ENCODE measurements at places on chromosomes 12 and 14.

- DNase-seq: no peak
These were observed 27.5 kb downstream of the BCAT1 start for GRCh38 chr12:24921251-24922038.

- no peak for DNase-seq
These were observed 29.1 kb downstream of the LRRK2 start for GRCh38 chr12:40253936-40254335.

DNA sequence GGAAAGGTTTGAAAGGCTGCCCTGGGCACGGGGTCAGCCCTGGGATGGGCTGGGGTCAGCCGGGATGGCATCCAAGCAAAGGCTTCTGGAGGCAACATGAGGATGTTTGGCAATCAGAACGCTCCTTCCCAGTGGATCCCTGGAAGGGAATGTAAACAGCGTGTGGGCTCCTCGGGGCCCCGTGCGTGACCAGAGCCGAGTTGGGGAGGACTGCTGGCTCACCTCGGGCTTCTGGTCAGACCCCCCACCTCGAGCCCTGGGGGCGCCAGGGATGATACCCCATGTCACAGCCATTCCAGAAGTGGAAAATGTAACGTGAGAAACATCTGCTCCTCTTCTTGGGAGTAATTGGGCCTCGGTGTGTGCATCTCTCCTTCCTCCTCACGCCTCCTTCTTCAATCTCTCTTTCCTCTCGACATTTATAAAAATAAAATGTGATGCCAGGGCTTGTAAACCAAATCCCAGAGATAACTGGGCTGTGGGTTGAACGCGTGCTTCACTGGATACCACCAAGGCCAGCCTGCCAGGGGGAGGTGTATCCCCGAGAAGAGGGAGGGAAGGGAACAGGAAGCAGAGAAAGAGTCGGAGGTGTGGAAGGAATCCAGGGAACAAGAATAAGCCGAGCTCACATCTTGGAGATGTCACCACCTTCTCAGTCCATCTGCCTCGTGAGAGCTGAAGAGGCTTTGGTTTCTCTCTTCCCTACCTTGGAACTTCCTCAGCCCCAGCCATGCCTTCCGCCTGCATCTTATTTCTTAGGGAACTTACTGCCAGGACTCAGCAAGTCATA lies 144.8 kb downstream of the NUAK1 start:
- DNase-seq: no peak

DNA sequence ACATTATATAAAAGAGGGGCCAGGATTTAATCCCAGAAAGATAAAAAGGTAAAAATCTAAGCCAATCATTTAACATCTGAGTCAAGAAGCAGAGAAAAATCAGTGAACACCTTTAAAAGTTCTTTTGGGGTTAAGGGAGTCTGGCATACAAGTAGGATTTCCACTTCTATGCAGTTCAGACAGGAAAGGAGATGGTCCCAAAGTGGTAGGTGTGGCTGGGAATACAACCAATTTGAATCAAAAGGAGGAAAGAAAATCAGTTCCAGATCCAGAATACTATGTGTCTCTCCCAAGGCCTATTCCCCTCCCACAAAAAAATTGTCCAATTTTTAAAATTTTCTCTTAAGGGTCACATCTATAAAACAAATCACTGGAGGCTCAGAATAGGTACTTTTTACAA lies 167.4 kb downstream of the PHLDA1 start:
- DNase-seq: no peak

GRCh38 chr12:14845350-14845750 lies 2.0 kb upstream of the ART4 start:
- DNase-seq: no peak

- no peak for DNase-seq
These were observed 32.2 kb upstream of the BHLHE41 start for GRCh38 chr12:26157001-26157400.

GRCh38 chr12:69298947-69299346 lies 49.2 kb upstream of the LYZ start:
- no peak for DNase-seq

DNA sequence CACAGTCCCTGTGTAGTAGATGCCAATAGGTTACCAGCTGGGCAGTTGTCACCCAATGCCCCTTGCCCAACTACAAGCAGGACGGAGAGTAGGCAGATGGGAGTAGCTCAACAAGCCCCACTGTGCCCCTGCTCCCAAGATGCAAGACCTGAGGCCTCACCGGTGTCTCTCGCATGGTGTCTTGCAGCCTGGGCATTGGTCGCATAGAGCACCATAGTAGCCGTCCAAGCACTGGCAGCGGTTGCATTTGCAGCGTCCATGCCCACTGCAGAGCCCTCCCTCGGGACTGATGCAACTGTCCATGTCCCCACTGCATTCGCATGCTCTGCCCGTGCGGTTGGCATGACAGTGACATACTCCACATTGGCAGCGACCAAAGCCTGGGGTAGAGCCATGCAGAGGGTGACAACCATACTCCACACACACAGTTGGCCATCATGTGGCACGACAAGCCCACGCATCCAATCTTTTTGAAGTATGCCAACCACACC lies 11.9 kb upstream of the CSAD start:
- DNase-seq: no peak

DNA sequence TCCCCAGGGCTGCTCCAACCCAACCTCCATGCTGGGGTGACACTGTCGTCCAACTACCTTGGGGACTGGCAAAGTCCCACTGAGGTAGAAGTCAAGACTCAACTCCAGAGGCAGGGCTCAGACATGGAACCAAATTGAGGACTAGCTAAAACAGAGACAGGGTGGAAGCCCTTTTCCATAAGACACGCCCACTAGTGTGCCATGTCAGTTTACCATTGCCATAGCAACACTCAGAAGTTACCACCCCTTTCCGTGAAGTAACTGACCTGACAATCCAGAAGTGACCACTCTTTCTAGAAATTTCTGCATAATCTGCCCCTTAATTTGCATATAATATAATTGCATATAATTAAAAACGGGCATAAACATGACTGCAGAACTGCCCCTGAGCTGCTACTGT lies 409.6 kb downstream of the MED13L start:
- DNase-seq: no peak

- DNase-seq: no peak
These were observed 17.8 kb upstream of the MLEC start for GRCh38 chr12:120668868-120669840.

DNA sequence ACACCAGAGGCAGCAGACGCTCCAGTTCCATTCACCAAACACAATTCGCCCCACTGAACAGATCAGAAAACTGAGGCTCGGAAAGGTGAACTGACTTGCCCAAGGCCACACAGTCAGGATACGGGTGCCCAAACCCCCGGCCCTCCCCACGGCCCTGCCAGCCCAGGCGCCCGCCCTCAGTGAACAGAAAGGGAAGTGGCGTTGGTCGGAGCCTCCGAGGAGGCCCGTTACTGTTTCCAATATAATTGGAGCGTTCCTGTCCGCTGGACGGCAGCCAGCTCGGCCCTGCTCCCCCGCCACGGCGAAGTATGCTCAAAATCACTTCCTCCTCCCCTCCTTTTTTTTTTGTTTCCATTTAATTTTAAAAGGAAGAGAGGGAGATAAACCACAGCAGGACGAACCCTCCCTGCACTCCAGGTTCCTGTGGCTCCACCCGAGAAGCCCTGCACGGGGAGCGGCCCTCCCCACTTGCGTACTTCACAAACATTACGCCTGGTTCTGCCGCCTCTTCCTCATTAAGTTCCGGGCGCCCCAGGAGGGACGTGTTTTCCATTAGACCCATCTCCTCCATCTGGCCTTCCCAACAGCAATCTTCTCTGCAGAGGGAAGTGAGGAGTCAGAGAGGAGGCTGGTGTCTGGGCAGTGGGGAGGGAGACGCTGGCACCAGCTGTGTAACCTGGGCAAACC lies 61.1 kb downstream of the NCOR2 start:
- peak; percentile 31 for DNase-seq

- DNase-seq: no peak
These were observed 80.3 kb upstream of the NOS1 start for GRCh38 chr12:117441751-117442150.

DNA sequence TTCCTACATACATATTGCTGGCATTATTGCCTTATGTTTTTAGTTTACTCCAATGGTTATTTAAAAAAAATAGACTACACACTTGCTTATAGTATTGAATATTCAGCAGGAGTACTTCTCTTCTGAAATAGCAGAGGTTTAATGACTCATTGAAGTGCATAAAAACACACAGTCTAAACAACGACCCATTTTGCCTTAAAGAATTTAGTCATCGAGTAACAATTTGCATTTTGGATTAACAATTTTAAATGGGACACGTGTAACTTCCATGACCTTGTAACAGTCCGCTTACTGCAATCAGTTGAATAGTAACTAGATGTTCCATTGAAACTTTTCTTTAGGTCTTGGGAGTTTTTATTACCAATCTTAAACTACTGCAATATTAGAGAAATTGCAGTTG lies 9.0 kb downstream of the TRHDE start:
- DNase-seq: no peak

GRCh38 chr14:100288382-100289185 lies 17.7 kb downstream of the SLC25A29 start:
- DNase-seq: no peak

DNA sequence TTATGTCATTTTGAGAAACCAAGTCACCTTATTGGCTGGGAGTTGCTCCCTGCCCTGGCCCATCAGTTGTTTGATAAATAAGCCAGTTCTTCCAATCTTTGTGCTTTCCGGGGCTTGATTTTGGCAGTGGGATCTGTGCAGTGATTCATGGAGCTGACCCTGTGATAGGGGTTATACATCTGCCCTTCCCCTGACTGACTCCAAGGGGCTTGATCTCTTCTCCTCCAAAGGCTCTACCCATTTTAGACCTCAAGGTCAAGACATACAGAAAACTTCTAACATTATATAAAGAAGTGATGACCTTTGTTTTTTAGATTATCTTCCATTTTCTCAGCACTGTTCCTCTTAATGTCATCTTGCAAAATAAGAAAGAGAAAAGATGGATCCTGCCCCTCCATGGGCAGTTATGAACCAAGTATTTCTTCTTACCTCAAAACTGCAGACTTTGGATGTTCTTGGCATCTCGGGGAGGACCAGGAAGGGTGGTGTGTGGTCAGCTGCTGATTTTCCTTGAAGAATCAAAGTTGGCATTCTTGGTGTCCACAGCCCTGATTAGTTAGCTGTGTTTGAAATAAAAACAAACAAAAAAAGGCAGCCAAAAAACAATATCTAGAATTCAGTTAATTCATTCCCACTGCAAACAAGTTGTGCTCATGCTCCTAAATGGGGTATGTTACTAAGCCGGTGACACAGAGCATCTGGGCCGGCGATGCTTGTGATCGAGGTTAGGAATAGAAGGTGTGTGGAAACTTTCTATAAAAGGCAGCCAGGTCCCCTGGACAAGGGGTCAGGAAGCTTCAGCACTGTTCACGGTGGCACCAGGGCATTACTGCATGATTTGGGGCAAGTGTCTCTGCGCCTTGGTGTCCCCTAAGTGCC lies 120.2 kb downstream of the SAMD4A start:
- no peak for DNase-seq

DNA sequence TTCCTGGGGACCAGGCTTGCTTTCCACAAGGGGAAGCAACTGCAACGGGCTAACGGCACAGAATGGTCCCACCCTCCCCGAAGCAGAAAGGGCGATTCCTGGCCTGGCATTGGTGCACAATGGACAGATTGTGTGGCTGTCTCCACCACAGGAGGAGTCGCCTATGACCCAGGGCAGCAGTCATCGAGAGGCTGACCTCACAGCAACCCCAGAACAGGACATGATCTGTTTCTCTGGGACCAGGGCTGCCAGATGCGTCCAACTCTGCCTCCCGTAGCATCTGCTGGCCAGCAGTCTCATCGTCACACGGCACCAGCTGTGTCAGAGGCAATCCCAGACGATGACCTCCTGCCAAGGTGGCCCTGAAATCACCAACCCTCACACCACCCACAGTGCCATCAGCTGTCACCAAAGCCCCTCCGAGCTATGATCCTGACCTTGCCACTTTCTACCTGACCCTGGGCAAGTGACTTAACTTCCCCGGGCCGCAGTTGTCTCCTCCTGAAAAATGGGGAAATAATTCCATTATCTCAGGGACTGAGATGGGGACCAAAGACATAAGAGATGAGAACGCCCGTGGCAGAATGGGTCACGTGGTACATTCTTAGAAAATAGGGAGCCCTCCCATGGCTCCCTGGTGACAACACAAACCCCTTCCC lies 86.7 kb downstream of the CHGA start:
- DNase-seq: no peak

DNA sequence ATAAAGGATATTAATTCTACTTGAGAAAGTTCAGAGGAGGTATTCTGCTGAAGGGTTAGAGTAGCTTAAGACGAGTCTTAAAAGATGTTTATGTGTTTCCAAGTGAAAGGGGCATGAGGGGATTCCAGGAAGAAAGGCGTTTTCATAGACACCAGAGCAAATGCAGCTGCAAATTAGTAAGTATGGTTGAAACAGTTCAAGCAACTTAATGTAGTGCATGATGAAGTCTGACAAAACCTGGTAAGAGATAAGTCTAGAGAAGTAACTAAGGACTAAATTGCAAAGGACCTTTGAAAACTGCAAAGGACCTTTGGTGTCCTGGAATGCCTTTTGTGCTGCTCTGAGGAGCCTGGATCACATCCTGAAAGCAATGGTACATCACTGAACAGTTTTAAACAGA lies 11.5 kb downstream of the LUM start:
- DNase-seq: no peak

GRCh38 chr14:105413544-105413886 lies 6.1 kb upstream of the MTA1 start:
- no peak for DNase-seq

DNA sequence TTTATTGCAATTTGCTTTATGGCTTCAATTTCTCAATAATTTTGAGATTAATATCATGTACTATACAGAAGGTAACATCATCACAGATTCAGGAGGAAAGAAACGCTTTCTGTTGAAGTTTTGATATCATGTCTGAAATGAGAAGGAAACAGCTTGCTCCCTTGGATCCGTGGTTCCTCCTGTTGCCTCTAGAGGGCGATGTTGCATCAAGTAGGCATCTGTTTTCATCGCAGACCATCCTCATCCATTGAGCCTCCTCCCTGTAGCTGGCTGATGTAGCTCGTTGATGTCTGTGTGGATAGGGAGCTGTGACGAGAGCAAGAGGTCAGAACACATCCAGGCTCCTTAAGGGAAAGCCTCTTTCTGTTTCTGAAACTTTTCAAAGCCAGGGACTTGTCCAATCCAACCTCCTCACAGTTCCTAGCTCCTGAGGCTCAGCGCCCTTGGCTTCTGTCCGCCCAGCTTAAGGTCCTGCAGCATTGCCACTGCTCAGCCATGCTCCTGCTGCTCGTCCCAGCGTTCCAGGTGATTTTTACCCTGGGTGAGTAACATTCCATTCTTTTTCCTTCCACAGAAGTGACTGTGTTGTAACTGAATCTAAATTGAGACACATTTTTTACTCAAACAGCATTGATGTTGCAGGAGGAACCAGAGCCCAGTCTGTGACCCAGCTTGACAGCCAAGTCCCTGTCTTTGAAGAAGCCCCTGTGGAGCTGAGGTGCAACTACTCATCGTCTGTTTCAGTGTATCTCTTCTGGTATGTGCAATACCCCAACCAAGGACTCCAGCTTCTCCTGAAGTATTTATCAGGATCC lies 304.8 kb upstream of the OR4E1 start:
- DNase-seq: no peak

DNA sequence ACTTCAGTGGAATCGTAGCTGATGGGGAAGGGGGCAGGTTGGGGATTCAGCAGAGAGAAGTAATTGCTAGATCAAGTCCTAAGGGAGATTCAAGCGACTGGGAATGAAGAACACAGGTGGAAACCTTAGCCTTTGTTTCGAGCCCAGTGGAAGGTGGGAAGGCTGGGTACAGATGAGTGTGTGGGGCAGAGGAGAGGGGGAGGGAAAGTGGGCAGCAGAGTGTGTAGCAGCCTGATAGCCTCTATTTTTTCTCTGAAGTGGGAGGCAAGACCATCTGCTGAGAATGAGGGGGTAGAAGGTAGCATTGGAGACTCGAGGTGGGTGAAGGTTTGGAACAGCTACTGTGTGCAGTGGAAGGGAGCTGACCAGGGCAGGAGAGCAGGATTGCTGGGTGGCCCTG lies 91.0 kb downstream of the ADCK1 start:
- no peak for DNase-seq

Data from NCI-H2081 treated with DMSO at 0.1 percent for 48 hours (cell line).